H4 (cell line): ENCODE measurements at places on chromosomes 5 and 9.

- DNase-seq, result peak; percentile 31
Observed at GRCh38 chr5:78008356-78008967, 232.3 kb upstream of the TBCA start.

DNA sequence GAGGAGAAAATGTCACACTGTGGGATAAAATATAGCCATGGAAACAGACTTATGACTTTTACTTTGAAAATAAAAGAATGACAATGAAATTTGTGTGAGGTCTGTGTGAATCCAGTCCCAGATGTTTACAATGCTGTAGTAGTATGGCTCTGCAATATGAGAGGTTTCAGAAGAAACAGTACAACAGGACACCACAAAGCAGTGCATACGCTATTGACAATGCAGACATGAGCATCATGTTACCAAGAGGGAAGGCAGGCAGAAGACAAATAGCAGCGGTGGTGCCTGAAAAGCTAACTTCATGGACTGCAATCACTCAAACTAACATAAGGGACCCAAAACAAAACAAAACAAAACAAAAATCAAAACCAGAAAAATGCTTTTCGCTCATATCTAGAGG lies 1.8 kb downstream of the FGF10 start:
- DNase-seq, result no peak

GRCh38 chr9:18688581-18689565 lies 214.9 kb downstream of the ADAMTSL1 start:
- DNase-seq, result no peak

DNA sequence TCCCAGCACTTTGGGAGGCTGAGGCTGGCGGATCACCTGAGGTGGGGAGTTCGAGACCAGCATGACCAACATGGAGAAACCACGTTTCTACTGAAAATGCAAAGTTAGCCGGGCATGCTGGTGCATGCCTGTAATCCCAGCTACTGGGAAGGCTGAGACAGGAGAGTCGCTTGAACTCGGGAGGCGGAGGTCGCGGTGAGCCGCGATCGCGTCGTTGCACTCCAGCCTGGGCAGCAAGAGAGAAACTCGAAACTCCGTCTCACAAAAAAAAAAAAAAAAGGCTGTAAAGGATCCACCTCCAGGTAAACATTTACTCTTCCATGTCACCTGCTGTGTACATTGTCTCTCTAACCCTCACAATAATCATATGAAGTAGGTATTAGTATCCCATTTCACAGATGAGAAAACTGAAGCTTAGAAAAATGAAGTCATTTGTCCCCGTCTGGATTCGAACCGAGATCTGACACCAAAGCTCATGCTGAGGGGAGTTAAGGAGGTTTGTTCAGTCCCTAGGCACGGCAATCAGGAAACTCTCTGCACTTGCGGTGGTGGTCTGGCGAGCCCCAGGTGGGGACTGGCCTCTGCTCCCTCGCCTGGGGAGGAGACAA lies 494 bp upstream of the DOCK2 start:
- DNase-seq, result no peak

- no peak for DNase-seq
Observed at GRCh38 chr9:118674942-118675341, 694.3 kb downstream of the BRINP1 start.

GRCh38 chr5:133240425-133241091 lies 188.7 kb downstream of the HSPA4 start:
- DNase-seq, result peak; percentile 97

DNA sequence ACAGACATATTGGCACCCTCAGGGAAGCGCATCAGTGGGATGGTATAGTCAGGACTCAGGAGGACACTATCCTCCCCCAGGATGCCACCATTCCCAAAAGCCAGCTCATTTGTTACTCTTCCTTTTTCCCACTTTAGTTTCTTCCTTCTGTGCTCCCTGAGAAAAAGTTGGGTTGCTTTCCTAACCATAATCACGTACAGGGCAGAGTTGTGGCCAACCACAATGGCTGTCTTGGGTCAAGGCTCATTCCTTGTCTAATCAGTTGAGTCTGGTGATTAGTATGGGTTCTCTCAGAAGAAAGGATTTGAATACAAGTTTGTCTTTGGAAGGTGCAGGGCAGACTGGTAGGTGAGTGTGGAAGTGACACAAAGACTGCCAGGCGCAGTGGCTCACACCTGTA lies 26.6 kb upstream of the ATP6V1G1 start:
- no peak for DNase-seq

- no peak for DNase-seq
Observed at GRCh38 chr9:132630116-132630515, 39.7 kb downstream of the DDX31 start.

GRCh38 chr9:121292801-121293241 lies 24.9 kb downstream of the GSN start:
- DNase-seq, result no peak

- DNase-seq, result no peak
Observed at GRCh38 chr5:66255714-66256113, 111.6 kb downstream of the SREK1 start.

DNA sequence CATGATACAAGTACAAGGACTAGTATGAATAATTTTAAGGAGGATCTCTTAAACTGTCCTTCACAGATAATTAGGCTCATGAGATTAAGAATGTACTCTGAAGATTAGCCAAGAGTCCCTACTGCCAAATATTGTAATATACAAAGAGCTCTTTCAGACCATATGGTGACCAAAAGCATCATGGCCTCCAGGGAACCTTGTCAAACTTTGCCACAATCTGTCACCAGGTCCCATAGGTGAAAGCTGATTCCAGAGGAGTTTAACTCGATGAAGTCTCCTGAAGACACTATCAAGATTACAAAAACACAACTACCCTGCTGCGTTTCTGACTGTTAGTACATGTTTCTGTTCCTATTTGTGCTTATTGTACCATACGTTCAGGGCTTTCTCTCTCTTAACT lies 395.4 kb upstream of the ITGA1 start:
- no peak for DNase-seq

GRCh38 chr9:75866273-75866871 lies 24.1 kb upstream of the PCSK5 start:
- DNase-seq, result peak; percentile 11

DNA sequence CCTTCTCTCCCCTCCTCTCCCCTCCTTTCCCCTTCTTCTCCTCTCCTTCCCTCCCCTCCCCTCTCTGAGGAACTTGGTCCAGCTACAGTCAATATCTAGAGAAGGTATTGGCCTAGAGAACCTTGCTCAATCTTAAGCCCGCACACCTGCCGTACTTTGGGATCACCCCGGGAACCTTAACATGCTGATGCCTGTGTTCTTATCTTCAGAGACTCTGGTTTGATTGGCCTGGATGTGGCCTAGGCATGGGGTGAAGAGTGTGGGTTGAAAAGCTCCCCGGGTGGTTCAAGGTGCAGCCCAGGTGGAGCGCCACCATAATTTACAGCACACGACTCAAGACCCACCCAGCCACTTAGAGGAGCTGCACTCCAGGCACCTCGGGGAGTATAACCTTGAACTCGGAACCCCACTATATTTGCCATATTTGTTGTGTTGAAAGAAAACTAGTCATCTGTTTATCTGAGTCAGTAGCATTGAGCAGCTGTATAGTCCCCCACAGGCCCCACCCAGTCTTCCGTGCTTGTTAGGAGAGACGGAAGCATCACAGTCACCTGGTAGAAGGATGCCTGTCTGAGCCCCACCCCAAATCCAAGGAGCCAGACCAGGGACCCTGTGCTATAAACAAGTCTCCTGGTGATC lies 14.4 kb upstream of the PHF19 start:
- no peak for DNase-seq

DNA sequence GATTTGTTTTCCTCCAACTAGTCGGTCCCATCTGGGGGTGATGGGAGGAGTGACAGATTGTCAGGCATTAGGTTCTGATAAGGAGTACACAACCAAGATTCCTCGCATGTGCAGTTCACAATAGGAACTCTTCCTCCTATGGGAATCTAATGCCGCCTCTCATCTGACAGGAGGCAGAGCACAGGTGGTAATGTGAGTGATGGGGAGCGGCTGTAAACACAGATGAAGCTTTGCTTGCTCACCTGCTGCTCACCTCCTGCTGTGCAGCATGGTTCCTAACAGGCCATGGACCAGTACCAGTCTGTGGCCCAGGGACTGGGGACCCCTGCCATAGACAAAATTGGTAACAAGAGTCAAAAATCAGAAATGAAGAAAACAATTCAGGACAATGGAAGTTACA lies 173.3 kb upstream of the HMHB1 start:
- DNase-seq, result no peak

- peak; percentile 96 for DNase-seq
Observed at GRCh38 chr9:93098236-93098946, 2.4 kb downstream of the CARD19 start.

- no peak for DNase-seq
Observed at GRCh38 chr5:10699281-10699874, 61.7 kb downstream of the DAP start.

- DNase-seq, result no peak
Observed at GRCh38 chr5:176533894-176534611, 3.1 kb downstream of the RNF44 start.

DNA sequence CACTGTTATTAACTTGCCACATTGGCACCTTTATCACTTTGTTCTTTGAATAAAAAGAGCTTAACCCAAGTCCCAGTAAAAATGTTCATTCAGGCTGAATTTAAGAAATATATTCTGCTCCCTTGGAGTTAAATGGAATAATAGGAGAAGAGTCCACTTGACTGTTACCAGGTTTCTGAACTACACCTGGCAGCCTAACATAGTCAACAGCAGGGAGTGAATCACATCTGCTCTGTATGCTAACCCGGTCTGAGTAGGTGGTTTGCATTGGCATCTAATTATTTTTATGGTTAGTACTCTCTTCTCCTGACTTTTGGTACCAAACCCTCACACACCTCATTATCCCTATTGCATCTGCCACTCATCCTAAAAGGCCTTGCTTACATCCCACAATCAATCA lies 86.7 kb downstream of the STK32A start:
- no peak for DNase-seq

- no peak for DNase-seq
Observed at GRCh38 chr5:113507601-113508000, 5.9 kb upstream of the YTHDC2 start.

GRCh38 chr9:86645303-86645702 lies 291.1 kb upstream of the TUT7 start:
- DNase-seq, result no peak

DNA sequence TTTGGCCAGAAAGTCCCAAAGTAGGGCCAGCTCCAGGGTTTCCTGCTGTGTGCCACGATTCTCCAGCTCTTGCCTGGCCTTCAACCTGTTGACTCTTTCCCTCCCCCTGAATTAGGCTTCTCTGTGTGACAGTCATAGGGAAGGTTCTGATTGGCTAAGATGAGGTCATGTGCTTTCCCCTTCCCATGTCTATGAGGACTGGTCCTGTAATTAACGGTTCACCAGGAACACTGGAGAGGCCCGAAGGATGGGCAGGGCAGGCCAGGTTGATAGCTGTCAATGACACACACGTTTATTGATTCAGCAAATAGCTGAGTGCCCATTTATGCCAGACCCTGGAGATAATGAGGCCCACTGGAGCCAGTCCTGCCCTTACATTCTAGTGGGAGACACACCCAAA lies 9.0 kb upstream of the PRR7 start:
- DNase-seq, result no peak

DNA sequence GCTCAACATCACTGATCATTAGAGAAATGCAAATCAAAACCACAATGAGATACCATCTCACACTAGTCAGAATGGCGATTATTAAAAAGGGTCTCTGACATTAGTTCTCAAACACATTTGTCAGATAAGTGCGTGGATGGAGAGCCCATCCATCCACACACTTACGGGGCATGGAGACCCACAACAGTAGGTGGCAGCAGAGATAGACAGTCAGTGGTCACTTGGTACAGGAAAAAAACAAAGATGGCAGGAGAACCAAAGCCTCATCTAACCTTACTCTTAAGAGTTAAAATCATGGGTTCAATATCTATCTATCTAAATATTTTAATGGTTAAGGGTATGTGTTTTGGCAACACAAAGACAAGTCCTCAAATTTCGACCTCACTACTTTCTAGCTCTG lies 1378.7 kb upstream of the C9orf72 start:
- peak; percentile 1 for DNase-seq

- peak; percentile 74 for DNase-seq
Observed at GRCh38 chr5:169164481-169164925, 136.4 kb downstream of the SLIT3 start.

DNA sequence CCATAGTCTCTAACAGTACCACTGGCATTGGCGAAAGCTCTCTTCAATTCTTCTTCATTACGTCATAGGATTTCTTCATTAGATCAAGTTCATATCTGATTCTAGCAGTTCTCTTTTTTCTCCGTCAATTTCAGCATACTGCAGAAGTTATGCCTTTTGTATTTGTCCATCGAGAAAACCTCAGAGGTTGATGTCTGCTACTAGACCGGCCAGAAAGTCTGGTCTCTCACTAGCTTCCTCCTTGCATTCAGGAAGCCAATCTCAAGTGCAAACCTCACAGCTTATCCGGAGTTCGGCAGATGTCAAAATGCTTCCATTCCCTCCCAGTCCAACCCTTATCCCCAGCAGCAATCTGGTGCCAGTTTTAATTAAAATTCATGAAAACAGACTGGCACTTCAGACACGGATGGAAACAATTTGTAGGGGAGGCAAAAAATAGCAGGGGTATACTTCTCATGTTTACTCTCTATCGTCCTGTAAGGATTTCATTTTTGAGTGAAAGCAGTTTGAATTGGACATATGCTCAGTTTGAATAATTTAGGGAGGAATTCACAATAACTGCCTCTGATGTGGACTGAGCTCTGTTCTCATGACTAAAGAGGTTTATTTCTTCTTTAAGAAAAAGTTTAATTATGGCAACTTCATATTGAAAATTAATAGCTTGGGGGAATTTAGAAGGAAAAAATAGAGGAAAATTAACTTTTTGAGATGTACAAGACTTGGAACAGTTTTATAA lies 56.4 kb upstream of the TMC1 start:
- DNase-seq, result no peak

GRCh38 chr5:72847439-72847838 lies 31.0 kb downstream of the TNPO1 start:
- no peak for DNase-seq

DNA sequence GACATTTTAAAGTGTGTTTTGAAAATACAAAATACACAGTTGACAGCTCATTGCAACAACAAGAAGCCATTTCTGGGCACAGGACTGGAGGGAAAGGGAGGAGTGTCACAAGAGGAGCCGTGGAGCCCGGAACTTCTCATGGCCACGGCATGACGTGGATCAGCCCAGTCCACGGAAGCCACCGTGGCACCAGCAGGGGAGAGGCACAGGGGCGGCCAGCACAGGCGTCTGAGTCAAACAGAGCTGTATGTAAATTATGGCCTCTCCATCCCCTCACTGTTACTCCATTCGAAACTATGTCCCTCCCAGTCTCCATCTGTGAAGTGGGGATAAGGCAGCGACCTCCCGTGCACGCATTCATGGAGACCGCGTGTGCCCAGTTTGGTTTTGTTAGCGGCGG lies 165.6 kb upstream of the IRX2 start:
- DNase-seq, result no peak
